GF-D8 (cell line): ENCODE measurements at places on chromosomes 6 and 20.

GRCh38 chr6:22925920-22926789 is 356.8 kb downstream of the HDGFL1 start:
- DNase-seq: no peak

- DNase-seq: no peak
These were observed 33.0 kb downstream of the BACH2 start for GRCh38 chr6:90263633-90264032.

GRCh38 chr20:50366270-50367103 is 143.7 kb upstream of the PTPN1 start:
- peak; percentile 41 for DNase-seq

- no peak for DNase-seq
These were observed 306.4 kb downstream of the CDKAL1 start for GRCh38 chr6:20840675-20841074.

GRCh38 chr6:144171406-144171805 is 21.1 kb downstream of the STX11 start:
- DNase-seq: no peak

DNA sequence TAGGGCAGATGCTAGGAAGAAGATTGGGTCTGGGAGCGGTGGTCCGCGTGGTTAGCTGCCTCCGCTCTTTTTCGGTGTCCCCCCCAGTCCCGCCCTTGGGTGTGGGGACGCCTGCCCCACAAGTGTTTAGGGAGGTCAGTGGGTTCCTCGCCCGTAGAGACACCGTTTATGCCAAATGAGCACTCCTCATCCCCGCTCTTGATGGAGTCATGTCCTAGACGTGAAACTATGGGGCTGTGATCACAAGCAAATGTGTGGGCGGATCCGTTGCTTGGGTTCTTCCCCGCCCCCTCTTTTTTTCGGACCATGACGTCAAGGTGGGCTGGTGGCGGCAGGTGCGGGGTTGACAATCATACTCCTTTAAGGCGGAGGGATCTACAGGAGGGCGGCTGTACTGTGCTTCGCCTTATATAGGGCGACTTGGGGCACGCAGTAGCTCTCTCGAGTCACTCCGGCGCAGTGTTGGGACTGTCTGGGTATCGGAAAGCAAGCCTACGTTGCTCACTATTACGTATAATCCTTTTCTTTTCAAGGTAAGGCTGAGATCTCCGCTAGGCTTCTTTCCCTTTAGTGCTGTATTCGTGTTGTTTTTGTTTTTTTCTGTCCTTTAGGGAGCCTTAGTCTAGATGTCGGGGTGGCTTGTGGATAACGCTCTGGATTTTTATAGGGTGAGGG is at the start of gene HSP90AB1:
Gene HSP90AB1 (plus strand): TSS at position 439 of the 675 bp plus-strand sequence. CDS start 1,529 bp downstream, outside the sequence.
- DNase-seq: peak; percentile 86

- DNase-seq: no peak
These were observed 320.2 kb upstream of the CHD6 start for GRCh38 chr20:41938353-41938752.

DNA sequence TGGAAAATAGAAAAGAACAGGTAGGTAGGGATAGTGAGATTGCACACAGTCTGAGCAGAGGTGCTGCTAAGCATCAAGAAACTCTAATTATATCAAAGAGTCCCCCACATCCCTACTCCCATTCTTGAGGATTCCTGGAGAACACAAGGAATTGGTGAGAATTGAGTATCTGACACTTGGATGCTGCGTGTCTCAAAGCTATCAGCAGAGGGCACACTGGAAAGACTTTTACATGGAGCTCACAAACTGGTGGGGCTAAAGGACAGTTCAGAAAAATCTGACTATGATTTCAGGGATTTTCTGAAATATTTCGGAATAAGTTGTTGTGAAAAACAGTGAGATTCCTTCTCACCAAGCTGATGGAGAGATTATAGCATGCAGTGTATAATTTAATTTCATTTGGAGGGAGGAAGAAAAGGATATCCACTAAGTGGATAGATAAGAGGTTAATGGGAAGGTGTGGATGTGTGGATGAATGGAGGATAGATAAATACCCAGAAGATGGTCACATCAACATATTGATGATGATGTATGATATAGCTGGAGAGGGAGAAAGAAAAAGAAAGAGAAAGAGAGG is 215.4 kb upstream of the DEFB112 start:
- DNase-seq: no peak

GRCh38 chr6:159037756-159038290 is 7.0 kb downstream of the TAGAP start:
- no peak for DNase-seq

- DNase-seq: no peak
These were observed 146.6 kb downstream of the RNASET2 start for GRCh38 chr6:166809721-166810120.

DNA sequence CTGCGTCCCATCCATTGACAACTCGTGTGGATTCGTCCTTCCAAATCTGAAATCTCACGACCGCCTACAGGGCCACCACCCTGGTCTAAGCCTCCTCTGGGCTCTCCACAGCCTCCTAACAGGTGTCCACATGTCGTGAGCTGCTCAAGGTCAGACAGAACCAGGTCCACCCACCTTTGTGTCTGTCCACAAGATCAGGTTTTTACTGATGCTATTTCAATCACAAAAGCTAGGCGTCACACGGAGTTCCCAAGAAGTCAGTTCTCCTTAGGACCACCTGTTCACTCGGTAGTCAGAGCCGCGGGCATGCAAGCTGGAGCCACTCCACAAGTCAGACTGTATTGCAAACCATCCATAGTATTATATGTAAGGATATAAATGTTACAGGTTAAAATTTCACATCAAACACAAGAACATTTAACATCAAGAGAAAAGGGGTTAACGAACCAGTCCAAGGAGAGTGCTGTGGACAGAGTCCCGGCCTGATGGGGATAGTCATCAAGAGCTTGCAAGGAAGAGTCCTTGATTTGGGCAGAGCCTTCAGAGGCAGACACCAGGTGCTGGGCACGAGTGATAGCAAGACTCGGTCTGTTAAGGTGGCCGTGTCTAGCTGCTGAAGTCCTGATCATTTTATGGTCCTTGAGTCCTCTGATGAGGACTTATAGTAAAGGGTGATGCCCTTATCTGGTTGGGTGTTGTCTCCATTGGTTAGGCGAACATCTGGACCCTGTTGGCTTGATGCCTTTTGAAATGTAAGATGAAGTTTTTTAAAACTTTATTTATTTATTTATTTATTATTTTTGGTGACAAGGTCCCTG is 731 bp upstream of the DNPH1 start:
- no peak for DNase-seq

DNA sequence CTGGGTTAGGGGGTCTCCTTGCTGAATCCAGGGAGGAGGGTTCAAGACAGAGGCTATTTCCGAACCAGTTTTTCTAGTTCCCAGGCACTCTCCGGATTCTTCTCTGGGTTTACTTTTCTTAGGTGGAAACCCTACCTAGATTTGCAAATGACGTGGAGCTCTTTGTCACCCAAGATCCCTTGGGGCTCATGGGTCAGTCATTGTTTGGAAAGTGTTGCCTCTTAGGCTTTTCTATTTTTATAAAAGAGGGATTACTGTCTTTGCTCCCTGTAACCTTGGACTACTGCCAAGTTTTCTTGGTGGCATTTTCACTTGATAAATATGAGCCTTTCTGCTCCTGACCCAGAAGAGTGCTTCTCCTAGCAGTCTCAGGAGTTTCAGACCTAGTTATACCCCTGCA is 33.6 kb downstream of the FAM209B start:
- DNase-seq: no peak

DNA sequence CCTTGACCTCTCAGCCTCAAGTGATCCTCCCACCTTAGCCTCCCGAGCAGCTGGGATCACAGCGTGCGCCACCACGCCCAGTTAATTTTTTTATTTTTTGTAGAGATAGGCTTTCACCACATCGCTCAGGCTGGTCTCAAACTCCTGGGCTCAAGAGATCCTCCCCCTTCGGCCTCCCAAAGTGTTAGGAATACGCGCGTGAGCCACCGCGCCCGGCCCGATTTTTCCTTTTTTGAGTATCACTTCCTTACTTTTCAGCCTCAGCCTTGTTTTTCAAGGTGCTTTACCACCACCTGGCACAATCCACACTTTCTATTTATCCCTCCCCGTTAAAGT is 791 bp upstream of the STX11 start:
- no peak for DNase-seq

DNA sequence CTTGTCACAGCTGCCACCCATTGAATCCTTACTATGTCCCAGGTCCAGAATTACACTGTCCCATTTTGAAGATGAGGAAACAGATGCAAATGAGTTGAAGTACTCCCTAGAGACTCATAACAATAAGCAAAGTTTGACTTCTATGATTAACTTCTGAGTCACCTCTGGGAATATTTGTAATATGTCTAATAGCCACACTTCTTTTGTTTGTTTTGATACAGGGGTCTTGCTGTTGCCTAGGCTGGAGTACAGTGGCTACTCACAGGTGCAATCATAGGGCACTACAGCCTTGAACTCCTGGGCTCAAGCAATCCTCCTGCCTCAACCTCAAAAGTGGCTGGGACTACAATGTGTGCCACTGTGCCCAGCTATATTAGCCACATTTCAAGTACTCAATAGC is 11.4 kb upstream of the SOX12 start:
- DNase-seq: no peak

- DNase-seq: no peak
These were observed 35.4 kb upstream of the RCAN2 start for GRCh38 chr6:46526607-46527006.

- DNase-seq: no peak
These were observed 8.8 kb upstream of the MOG start for GRCh38 chr6:29647927-29648642.

GRCh38 chr6:167392631-167393316 is 67.9 kb downstream of the TTLL2 start:
- DNase-seq: no peak

- DNase-seq: no peak
These were observed 26.8 kb upstream of the DDR1 start for GRCh38 chr6:30857549-30857948.

DNA sequence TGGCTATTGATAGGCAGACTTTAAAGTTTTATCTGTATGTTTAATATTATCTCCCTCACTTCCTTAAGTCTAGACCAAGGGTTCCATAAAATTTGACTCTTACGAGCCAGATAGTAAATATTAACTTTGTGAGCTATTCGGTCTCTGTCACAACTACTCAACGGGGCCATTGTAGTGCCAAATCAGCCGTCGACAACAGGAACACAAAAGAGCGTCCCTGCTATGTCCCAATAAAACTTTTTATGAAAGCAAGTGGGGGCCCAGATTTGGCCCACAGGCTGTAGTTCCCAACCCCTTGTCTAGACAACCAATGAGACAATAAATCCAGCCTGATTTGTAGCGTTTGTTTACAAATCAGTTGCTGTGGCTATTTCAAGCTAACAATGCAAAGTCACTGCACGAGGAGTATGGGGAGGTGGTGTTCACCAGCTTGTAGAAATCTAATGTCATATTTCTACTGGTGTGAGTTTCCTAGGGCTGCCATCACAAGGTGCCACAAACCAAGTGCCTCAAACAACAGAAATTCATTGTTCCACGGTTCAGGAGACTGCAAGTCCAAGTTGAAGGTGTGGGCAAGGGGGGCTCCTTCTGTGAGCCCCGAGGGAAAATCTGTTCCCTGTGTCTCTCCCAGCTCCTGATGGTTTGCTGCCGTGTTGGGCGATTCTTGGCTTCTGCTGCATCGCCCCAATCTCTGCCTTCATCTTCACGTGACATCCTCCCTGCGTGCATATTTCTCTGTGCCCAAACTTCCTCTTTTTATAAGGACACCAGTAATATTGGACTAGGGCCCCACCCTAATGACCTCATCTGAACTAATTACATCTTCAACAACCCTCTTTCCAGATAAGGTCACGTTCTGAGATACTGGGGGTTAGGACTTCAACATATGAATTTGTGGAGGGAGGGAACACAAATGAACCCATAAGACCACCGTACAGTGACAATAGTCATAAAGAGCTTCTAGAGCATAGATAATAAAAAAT is 356.0 kb upstream of the JARID2 start:
- DNase-seq: no peak

- no peak for DNase-seq
These were observed 169.0 kb downstream of the QKI start for GRCh38 chr6:163583558-163583957.

- no peak for DNase-seq
These were observed 33.9 kb upstream of the TBX18 start for GRCh38 chr6:84798257-84798656.

DNA sequence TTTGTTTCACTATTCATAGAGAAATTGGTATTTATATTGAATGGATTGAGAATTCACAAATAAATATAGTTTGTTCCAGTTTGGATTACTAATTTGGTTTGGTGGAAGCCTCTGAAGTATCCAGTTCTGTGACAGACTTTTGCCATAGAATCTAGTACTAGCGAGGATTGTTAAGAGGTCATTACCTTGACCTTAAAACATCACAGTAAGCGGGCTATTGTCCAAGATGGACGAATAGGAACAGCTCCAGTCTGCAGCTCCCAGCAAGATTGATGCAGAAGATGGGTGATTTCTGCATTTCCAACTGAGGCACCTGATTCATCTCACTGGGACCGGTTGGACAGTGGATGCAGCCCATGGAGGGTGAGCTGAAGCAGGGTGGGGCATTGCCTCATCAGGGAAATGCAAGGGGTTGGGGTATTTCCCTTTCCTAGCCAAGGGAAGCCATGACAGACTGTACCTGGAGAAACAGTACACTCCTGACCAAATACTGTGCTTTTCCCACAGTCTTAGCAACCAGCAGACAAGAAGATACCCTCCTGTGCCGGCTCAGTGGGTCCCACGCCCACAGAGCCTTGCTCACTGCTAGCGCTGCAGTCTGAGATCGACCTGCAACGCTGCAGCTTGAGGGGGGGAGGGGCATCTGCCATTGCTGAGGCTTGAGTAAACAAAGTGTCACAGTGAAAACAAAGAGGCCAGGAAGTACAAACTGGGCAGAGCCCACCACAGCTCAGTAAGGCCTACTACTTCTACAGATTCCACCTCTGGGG is 66.4 kb upstream of the NEDD9 start:
- DNase-seq: no peak

- no peak for DNase-seq
These were observed 98.3 kb downstream of the AIG1 start for GRCh38 chr6:143159001-143159400.

DNA sequence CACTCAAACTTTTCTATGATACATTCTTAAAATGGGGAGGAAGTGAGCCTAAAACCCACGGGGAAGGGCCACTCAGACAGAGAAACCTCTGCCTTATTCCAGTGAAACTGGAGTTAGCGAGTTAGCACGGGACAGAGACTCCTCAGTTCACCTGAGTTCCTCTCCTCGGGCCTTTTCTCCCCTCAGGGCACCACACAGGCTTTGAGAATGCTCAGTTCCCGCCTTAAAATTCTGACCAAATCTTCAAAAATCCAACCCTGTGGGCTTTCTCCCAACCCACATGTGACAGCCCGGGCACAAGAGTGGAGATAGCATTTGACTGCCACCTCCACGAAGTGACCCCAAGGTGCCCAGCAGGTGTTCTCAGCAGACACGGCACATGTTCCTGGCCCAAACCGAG is 204.3 kb downstream of the SMOC2 start:
- no peak for DNase-seq

DNA sequence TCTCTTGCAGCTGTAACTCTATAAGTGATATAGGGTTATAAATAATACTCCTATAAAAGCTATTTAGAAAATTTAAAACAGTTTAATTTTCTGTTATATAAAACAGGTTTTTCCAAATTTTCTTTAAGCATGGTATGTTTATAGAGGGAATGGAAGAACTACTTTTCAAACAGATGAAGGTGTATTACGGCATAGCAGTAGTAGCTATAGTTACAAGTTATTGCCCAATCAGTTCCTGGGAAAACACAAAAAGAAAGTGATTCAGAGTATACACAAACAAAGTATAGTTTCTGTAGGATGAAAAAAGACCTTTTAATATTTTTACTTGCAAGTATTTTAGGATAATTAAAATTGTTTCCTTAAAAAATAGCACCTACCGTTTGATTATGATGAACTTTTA is 9.8 kb downstream of the SLC17A5 start:
- no peak for DNase-seq

- no peak for DNase-seq
These were observed 251.0 kb upstream of the NRSN1 start for GRCh38 chr6:23875006-23875405.
